Stomach (tissue), 19 donors: ENCODE measurements at places on chromosomes 5 and 9. TPM values are rescaled to one million over a fixed set of nuclear protein-coding genes. Genes with fewer than 3 reads are reported as not detected.
A peak's percentile ranks its signal among the peaks of the same experiment; 100 is the strongest.

DNA sequence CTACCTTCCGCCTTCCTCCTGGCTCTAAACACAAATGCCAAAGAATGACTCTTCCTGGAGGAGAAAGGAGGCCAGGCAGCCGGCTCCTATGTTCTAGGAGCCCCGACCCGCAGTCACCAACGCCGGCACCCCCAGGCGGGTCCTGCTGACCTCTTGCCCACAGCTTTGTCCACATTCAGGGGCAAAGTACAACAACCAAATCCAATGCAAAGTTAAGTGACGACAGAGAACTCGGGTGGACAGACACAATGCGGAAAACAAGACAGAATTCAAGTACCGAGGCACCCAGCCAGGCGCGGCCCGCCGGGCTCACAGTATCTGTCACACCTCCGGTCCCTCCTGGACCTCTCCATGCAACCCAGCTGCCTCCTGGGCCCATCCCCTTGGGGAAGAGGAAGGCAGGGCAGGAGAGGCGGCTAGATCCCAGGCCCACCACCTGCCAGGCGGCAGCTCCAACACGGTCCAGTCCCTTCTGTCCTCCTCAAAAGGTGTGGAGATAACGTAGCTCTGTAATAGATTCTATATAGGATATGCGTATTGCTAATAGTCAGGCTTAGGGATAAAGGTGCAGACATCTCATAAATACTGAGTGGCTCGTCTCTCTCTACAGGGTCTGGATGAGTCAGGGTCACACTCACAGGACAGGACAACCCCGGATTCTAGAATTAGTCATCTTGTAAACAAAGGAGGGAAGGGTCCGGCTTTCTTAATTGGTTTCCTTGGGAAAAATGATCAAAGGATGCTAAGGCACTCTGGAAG, 46.9 kb upstream of the UBAC1 start:
- DNase-seq = no peak

GRCh38 chr9:34419716-34420504, 38.5 kb downstream of the FAM219A start:
- no peak for DNase-seq

Gene BTNL8
- 7.0 TPM for total RNA-seq

GRCh38 chr9:20760246-20760891, 76.3 kb downstream of the FOCAD start:
- no peak for DNase-seq

- no peak for DNase-seq
Observed at GRCh38 chr5:122757285-122757684, 17.6 kb upstream of the SNX2 start.

Gene NDOR1
- 0.89 TPM for total RNA-seq

- DNase-seq = peak; percentile 54
Observed at GRCh38 chr9:114098936-114099668, at the start of gene KIF12. KIF12 (minus strand) TSS chr9:114099292; CDS start chr9:114099276, 16 bp downstream.
